ENCODE measurements at places on chromosomes 11 and 22. TPM values are rescaled to one million over a fixed set of nuclear protein-coding genes. Genes with fewer than 3 reads are reported as not detected.
A peak's percentile ranks its signal among the peaks of the same experiment; 100 is the strongest.

The HSPB2 gene
- total RNA-seq: not detected

The DBX1 gene
- not detected for total RNA-seq

The OR51T1 gene
- not detected for total RNA-seq

The CLDN5 gene
- 20.0 TPM for total RNA-seq

The KCNE3 gene
- 1.6 TPM for total RNA-seq

The PNPLA5 gene
- not detected for total RNA-seq

The SELENOO gene
- total RNA-seq: 29.5 TPM

The ATL3 gene
- 32.8 TPM for total RNA-seq

The SHANK2 gene
- 0.37 TPM for total RNA-seq

The HOATZ gene
- total RNA-seq: not detected

DNA sequence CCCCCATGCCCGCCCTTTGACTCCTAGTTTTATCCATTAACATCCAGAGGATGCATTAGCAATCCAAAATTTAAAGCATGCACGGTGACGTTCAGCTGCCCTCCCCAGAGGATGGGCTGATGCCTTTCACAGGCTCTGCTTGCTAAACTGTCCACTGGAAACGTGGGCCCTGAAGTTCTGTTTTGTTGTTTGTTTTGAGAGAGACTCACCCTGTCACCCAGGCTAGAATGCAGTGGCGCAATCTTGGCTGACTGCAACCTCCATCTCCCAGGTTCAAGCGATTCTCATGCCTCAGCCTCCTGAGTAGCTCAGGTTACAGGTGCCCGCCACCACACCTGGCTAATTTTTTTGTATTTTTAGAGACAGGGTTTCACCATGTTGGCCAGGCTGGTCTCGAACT, 39.3 kb downstream of the NFRKB start:
- DNase-seq: no peak
- no peak overlapping the region for H3K4me3 ChIP-seq
- no peaks in the 10 kb centered on the region for H3K27me3 ChIP-seq
- H3K36me3 ChIP-seq: peaks cover 2% of the 10 kb centered on the region
- H3K4me1 ChIP-seq: peaks cover 27% of the 10 kb centered on the region

GRCh38 chr11:75858613-75859012, 43.6 kb downstream of the UVRAG start:
- DNase-seq: no peak
- H3K27ac ChIP-seq: no peak overlapping the region
- H3K27me3 ChIP-seq: no peaks in the 10 kb centered on the region
- H3K4me1 ChIP-seq: peaks cover 19% of the 10 kb centered on the region
- H3K4me3 ChIP-seq: no peak overlapping the region

- peaks cover 2% of the 10 kb centered on the region for H3K36me3 ChIP-seq
- no peaks in the 10 kb centered on the region for H3K4me1 ChIP-seq
- H3K27ac ChIP-seq: no peak overlapping the region
- no peak overlapping the region for H3K4me3 ChIP-seq
These were observed 4.2 kb downstream of the SHANK2 start for GRCh38 chr11:71248251-71248570.

DNA sequence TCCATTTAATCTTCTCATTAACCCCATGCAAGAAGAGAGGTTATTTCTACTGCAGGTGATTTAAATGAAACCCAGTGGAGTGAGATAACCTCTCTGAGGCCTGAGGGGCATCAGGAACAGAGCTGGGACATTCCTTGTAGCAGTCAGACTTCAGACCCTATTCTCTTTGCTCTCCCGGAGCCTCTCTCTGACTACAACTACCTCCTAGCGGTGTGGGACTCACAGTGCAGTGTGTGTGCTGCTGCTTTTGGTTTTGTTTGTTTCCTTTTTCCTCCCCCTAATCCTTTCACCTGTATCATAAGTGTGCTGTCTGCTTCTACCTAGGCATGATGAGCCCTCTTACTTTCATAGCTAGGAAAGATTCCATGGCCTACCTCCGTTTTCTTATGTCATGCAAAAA, 769.6 kb downstream of the NTM start:
- H3K4me1 ChIP-seq: peaks cover 4% of the 10 kb centered on the region
- no peaks in the 10 kb centered on the region for H3K36me3 ChIP-seq
- peaks cover 31% of the 10 kb centered on the region for H3K27me3 ChIP-seq
- no peak for DNase-seq
- H3K27ac ChIP-seq: no peak overlapping the region

DNA sequence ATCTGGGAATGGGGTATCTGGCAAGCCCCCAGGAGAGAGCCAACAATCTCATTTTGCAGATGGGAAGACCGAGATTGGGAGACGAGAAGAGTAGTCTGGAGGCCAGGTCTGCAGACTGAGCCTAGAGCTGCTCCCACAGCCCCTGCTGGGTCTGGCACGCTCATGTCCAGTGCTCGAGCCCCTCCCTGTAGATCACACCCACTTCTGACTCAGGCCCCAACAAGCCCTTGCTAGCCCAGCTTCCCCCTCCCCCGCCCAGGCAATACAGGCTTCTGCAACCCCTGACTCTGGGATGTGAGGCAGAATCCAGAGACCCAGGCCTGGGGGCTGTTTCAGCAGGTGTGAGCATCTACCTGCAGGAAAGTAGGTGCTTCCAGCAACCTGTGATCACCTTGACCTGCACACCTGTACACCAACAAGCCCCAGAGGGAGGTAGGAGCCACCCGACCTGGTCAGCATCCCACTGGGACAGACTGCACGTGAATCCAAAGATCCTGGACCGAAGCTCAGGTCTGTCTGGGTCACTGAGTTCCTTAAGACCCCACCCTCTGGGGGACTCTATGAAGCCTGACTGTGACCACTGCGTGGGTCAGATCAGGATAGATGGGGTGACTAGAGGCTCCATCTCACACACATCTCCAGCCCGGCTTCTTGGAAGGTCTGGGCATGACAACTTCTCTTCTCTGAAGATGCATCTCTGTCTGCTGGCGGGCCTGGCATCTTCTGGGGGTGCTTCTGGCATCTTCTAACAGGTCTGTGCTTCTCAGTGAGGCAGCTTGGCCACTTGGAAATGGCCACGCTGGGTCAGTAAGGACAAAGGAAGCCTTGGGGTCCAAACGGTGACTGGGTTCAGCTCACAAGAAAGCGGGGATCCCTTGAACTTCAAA, 29.3 kb downstream of the LINC01488 start:
- peaks cover 13% of the 10 kb centered on the region for H3K27me3 ChIP-seq
- H3K36me3 ChIP-seq: no peaks in the 10 kb centered on the region
- H3K4me3 ChIP-seq: no peak overlapping the region

DNA sequence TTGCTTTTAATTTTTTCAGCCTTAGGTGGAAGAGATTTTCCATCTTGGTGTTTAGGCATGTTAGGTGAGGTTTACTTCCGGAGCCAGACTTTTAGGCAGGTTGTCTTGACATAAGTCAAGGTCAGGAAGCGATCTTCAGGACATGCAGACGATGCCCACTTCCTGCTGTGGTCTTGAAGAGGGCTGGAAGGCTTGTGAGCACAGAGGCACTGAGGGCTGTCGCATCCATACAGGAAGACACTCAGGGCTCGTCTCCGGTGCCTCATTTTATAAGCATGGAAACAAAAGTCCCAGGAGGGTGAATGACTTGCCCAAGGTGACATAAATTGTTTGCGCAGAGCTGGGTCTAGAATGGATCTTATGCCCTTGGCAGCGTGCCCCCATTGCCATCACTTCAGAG, 30.8 kb downstream of the MARK2 start:
- DNase-seq: no peak
- H3K36me3 ChIP-seq: peaks cover 3% of the 10 kb centered on the region
- H3K4me1 ChIP-seq: peaks cover 63% of the 10 kb centered on the region
- peak overlapping the region; percentile 92 for H3K27ac ChIP-seq
- H3K27me3 ChIP-seq: no peaks in the 10 kb centered on the region

All from T-helper 17 cell (primary cell).